ENCODE measurements at places on chromosomes 4 and X.

- DNase-seq, result no peak
Observed at GRCh38 chr4:182802621-182803020, 114.6 kb downstream of the DCTD start.

- DNase-seq, result peak; percentile 81
Observed at GRCh38 chrX:119887721-119888425, 7.8 kb upstream of the AKAP14 start.

- DNase-seq, result no peak
Observed at GRCh38 chrX:40849906-40850823, 114.8 kb upstream of the MED14 start.

GRCh38 chr4:108118505-108118904 lies 50.2 kb downstream of the LEF1 start:
- peak; percentile 74 for DNase-seq

DNA sequence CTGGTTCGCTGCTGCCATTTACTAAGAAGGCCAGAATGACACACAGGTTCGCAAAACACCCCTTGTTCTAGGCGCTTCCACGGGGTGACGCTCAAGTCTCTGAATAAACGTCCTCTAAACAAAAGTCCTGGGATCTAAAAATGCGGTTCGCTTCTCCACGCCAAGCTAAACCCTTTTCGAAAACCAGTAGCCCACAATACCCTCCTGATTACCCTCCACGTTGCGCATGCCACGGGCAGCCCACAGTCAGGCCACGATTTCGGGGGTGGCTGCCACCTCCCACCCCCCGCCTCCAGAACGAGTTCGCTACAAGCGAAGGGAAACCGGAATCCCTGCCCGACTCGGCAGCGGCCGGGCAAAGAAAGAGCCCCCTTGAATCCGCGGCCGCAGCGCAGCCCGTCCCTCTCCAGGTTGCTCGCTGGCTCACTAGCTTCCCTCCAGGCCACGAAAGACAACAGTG lies 423 bp downstream of the RPL39 start:
- DNase-seq, result peak; percentile 12

DNA sequence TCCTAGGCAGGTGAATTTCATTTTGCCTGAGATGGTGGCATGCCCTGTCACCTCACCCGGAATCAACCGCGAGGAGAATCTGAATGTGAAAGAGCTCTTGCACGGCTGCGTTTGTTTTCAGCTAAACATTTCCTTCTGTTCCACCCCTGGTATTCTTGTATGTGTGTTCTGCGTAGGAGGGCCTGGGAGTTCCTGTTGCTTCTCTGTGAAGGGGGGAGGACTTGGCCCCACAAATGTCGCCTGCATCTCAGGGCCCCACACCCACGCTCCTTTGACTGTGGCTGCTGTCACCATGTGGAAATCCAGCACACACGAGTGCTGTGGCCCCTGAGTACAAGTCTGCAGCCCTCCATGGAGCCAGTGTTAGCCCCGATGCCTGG lies 45.8 kb upstream of the CLCN4 start:
- DNase-seq, result no peak

- no peak for DNase-seq
Observed at GRCh38 chrX:56764975-56765791, 36.1 kb downstream of the NBDY start.

- DNase-seq, result no peak
Observed at GRCh38 chrX:525134-525533, 105.5 kb upstream of the SHOX start.

- peak; percentile 4 for DNase-seq
Observed at GRCh38 chr4:161937596-161937995, 226.2 kb downstream of the FSTL5 start.

DNA sequence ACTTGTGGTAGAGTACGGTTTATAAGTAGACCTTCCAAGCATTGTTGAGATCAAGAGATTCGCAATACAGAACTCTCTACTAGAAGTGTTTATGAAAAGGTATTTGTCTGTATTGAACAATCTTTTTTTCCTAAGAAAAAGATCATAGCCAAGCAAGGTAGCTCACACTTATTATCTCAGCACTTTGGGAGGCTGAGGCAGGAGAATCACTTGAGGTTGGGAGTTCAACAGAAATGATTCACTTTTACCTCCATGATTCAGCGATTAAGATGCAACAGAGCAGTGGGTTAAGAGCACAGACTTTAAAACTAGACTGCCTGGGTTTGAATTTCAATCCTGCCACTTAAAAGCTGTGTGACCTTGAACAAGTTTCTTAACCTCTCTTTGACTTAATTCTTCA lies 74.3 kb downstream of the TMEM156 start:
- no peak for DNase-seq

GRCh38 chrX:69055193-69055592 lies 110.1 kb downstream of the PJA1 start:
- no peak for DNase-seq

DNA sequence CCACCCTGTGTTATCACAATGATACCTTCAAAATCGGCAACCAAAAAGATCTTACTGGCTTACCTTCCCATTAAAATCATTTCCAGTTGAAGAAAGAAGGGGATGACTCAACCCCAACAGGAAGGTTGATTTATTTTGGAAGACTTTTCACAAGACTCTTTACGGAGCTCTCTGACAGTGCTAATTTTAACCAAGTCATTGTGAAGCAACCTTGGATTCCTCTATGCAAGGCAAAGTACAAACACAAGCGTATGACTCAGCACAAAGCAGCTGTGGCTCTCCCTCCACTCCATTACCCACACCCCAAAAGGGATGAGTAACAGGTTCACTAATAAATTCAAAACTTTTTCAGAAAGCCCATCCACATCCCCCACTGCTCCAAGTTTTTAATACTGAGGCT lies 213.8 kb upstream of the FGF13 start:
- DNase-seq, result peak; percentile 92

GRCh38 chr4:111991797-111992196 lies 153.5 kb upstream of the FAM241A start:
- DNase-seq, result peak; percentile 56
